Stimulated activated CD4-positive, alpha-beta T cell treated with anti-CD3 and anti-CD28 coated beads, Interleukin-15, amount 100 ng/mL, for 48 hours (primary cell): ENCODE measurements at places on chromosomes 5 and 9.

DNA sequence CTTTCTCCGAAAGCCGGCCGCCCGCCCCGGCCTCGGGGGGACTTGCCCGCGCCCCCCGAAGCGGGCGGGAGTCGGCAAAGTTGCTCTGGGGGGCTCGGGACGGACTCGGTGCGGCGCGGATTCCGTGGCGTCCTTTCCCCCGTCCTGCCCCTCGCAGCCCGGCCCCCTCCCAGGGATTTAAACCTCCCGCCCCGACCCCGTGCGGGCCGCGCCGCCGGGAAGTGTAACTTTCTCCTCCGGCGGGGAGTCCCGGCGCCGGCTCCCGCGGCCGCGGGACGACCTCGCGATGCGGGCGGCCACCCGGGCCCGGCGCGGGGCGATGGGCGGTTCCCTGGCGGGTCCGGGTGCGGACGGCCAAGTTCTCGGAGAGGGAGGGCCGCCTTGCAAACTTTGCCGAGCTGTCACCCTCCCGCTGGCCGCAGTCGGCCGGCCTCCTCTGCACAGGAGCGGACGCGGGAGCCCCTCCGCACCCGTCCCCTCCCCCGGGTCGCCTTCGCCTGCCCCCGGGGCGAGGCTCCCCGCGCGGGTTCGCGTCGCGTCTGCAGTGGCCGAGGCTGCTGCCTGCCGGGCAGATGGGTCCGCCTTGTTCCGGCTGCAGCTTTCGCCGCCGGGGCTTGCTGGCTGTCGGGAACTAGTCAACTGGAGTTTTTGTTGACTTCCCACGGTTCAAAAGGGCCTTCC lies 732 bp downstream of the PBX3 start:
- no peak for DNase-seq

DNA sequence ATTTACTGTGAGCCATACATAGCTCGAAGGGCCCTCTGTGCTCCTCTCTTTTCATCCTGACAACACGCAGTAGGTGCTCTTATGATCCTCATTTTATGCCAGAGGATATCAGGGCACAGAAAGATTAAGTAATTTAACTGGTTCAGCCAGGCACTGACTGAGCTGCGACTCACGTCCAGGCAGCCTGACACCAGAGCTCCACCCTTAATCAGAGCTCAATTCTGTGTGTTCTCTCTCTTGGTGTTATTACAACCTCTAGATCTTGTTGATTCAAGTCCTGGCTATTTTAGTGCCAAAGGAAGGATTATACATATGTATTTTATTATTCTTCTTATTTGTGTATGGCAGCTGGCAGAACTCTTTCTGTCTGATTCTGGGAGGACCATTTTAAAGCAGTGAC lies 59.7 kb downstream of the OSMR start:
- DNase-seq, result no peak

DNA sequence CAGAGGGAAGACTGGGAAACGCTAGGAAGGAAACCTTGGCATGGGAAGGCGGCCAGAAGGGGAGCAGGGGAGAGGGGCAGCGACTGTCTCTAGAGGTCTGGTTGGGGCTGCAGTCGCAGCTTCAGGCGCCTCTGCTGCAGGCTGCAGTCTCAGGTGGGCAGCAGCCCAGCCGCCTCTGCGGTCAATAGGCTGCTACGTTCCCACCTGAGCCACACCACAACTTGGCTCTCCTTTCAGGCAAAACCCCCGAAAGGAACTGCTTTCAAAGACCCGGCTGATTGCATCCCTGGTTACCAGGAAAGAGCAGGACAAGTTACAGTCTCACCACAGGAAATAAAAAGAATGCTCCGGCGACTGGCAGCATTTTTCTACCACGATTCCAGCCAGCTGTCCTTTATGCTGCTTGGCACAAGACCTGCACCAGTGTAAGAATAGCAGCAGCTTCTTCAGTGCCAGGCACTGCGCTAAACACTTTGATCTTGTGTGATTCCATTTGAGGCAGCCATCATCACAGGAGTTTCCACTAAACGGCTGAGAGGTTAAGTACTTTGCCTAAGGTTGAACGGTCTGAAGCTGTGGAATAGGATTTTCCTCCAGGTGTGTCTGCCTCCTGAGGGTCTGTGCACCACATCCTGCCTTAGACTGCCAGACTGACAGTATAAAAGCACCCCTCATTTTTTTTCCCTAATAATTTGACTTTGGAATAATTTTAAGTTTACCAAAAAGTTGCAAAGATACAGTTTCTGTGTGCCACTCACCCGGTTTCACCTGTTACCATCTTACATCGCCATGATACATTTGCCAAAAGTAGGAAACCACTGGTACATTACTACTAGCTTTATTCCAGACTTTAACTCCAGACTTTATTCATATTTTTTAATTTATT lies 7.5 kb downstream of the RPS14 start:
- no peak for DNase-seq

DNA sequence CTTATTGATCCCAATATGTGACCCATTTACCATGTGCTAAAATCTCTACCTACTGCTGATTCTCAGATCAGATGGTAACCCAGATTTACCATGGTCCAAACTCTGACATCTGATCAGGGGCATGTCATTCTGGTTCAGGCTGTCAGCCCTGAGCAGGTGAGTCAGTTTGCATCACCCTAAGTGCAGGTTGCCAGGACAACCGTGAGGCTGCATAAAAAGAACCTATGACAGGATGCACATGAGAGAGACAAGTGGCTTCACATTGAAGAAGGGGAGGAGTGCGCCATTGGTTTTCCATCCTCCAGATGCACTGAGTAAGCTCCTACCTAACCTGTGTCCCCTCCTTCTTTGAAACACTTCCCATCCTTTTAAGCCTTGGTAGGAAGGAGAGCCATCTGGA lies 801 bp upstream of the PRSS3 start:
- no peak for DNase-seq

DNA sequence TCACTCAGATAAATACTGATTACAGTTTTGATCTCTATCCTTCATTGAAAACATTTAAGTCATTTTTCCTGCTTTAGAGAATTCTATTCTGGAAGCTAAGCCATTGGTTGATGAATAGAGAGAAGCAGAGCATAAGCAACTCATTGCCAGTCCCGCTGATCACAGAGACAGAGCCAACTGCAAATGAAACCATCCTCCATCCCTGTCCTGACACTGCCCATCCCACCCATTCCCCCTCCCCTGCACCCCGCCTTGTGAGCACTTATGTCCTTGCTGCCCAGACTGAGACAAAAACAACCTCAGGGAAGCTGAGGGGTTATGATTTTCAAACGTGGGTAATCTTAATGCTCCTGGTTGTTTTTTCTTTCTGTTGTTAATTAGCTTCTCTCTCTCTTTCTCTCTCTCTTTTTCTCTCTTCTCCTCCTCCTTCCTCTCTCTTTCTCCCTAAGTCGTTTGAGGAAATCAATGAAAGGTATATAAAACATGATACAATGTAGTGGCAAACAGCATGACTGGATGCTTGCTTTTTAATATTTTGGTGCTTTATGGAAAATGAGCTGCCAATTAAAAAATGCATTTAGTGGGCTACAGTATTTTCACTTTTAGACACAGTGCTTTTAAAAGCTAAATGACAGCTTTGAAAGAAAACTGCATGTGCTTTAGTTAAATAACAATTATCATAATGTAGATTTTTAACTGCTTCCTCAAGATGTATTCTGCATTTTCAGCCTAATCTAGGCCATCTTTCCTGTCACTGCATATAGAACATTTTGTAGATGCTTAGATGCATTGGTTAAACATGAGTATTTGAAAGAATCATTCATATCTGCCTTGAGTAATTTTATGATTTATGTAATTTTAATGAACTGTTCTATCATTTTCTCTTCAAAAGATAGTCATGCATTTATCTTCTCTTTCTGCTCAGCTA lies 57.3 kb downstream of the CMYA5 start:
- DNase-seq, result no peak

DNA sequence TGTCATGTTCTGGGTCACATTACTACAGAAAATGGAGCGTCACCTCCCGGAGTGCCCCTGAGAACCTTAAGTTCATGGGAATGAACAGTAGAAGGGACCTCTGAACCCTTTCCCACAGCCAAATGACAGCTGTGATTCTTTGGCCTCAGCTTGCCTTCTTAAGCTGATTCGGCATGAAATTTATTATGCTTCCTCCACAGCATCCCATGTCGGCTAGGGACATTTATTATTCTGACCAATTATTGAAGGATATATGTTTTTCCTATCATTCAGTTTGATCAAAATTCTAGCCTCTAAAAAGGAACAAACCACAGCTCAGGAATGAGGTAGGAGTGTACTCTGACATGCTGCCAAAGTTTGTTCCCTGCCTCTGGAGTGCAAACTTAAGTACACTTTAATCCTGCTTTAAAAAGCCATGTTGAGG lies 440.6 kb downstream of the CETN3 start:
- no peak for DNase-seq

DNA sequence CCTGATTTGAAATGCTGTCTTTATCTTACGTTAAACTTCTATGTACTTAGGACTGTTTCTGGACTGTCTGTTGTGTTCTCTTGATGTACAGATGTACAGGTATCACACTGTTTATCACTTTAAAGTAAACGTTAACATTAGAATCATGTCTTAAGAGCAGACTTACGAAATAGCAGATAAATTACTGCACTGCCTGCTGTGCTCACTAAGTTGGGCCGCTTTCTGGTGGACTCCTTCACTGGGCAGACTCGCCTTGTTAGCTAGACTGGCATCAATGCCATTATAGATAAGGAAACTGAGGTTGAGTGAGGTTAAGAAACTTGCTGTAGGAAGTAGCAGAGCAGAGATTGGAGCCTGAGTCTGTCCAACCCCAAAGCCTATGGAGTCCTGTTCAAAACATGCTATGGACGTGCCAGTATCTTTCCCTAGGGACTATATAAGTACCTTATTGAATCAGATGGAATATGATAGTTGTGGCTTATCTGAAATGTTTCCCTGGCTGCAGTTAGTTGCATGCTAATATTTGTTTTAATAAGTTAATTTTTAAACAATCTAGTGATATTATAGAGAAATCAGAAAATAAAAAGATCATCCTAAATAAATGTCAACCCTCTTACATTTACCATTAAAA lies 16.9 kb downstream of the ZNF618 start:
- DNase-seq, result no peak

DNA sequence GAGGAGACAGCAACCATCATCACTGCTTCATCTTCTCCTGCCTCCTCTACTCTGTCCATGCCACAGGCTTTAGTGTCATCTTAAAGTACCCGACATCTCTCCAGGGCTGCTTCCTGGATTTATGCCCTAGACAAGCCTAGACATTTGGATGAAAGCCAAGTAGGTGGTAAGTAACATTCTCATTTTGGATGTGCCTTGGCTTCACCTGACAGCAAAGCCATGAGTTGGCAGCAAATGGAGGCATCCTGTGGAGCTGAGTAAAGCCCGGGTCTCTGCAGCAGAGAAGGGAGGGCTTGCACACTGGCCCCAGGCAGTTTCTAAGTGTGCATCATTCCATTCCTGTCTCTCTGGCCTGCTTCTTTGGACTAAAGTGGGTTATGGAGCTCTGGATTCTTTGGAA lies 299.1 kb downstream of the DMAC1 start:
- no peak for DNase-seq

- DNase-seq, result no peak
Observed at GRCh38 chr5:21823588-21823987, 1029.6 kb downstream of the CDH12 start.

DNA sequence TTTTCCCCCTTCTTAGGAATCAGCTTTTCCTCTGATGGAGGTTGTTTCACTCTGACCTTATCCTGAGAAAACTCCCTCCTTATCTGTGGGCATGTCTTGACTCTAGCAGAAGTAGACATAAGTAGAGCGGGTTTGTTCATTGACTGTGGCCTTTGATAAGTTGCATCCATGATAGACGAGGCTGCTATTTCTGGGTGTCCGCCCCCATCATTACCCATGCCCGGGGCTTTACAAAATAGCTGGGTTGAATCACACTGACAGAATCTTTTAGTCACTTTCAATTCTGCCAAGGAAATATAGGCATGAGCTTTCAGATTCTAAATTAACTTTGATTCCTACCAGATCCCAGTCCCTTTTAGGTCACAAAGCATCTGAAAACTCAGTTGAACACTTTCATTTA lies 223.8 kb downstream of the SEC61B start:
- DNase-seq, result no peak

DNA sequence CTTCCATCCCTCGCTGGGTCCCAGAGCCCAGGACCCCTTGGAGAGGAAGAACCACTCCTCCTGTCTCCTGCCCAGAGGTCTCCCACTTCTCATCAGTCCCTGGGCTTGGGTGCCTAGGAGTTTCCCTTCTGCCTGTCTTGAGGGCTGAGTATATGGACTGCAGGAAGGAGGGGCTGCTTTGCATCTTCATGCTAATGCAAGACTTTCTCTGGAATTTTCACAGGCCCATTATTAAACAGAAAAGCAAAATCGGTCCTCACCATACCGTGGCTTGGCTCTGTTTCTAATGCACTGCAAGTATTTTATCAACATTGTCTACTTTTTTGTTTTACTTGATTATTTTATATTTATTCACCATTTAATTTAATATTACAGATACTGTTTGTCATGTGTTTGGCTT lies 34.5 kb downstream of the TRIO start:
- DNase-seq, result no peak

DNA sequence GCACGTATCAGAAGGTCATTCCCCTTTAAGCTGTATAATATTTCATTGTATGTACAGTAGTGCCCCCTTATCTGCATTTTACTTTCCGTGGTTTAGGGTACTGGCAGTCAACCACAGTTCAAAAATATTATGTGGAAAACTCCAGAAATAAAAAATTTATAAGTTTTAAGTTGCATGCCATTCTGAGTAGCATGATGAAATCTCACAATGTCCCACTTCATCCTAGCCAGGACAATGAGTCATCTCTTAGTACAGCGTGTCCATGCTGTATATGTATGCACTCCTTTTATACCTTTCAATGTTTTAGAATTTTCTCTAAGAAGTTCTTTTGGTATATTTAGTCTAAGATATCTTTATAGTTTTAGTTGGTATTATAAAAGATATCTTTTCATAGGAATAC lies 115.0 kb upstream of the HAND1 start:
- no peak for DNase-seq

GRCh38 chr5:17378346-17378997 lies 119.6 kb upstream of the TAF11L2 start:
- DNase-seq, result no peak

- no peak for DNase-seq
Observed at GRCh38 chr9:2495221-2496005, 126.2 kb upstream of the VLDLR start.

- DNase-seq, result no peak
Observed at GRCh38 chr5:139492700-139493192, 10.2 kb upstream of the STING1 start.
